ENCODE measurements at places on chromosomes 7 and 10. TPM values are rescaled to one million over a fixed set of nuclear protein-coding genes. Genes with fewer than 3 reads are reported as not detected.

DNA sequence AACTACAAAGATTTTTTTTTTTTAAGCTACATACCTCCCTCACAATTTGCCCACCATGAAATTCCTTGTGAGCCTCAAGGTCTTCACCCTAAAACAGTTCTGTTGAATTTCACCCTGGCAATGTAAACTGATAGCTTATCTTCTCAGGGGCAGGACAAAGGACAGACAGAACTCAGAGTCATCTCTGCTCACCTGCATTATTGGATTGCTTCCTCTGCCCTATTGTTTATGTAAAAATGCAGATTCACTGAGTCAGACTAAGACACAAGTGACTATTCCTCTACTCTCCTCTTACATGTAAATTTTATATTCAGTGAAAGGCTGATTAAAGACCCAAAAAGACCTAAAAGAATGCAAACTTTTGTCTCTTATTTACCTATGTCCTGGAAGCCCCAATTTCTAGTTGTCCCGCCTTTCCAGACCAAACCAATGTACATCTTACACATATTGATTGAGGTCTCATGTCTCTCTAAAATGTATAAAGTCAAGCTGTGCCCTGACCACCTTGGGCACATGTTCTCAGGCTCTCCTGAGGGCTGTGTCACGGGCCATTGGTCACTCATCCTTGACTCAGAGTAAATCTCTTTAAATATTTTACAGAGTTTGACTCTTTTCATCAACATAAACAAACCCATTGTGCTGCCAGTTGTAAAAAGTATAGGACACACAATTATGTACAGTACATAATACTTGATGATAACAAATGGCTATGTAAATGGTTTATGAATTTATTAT is 440.2 kb downstream of the HTR7 start:
- DNase-seq = no peak

Gene FZD1
- 10.7 TPM for polyA plus RNA-seq

Gene GPR146
- 2.4 TPM for polyA plus RNA-seq

Gene C10orf53
- not detected for polyA plus RNA-seq

DNA sequence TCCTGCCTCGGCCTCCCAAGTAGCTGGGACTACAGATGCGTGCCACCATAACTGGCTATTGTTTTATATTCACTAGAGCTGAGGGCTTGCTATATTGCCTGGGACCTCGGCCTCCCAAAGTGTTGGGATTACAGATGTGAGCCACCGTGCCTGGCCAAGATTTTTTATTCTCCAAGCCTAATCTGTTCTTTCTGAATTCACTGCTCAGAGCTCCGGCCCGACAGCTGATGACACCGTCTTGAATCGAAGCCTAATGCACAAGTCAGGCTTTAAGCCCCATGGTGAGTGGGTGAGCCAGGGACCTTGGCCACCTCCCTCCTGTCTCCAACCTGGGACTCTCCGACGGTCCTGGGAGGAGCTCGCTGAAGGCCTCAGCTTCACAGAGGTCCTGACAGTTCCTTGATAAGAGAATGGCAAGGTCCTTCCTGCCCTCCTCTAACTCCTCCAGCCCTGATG is 338.9 kb downstream of the WDR37 start:
- no peak for DNase-seq

Gene TAS2R41
- polyA plus RNA-seq = not detected

GRCh38 chr7:40009301-40009700 is 59.2 kb downstream of the CDK13 start:
- DNase-seq = no peak

DNA sequence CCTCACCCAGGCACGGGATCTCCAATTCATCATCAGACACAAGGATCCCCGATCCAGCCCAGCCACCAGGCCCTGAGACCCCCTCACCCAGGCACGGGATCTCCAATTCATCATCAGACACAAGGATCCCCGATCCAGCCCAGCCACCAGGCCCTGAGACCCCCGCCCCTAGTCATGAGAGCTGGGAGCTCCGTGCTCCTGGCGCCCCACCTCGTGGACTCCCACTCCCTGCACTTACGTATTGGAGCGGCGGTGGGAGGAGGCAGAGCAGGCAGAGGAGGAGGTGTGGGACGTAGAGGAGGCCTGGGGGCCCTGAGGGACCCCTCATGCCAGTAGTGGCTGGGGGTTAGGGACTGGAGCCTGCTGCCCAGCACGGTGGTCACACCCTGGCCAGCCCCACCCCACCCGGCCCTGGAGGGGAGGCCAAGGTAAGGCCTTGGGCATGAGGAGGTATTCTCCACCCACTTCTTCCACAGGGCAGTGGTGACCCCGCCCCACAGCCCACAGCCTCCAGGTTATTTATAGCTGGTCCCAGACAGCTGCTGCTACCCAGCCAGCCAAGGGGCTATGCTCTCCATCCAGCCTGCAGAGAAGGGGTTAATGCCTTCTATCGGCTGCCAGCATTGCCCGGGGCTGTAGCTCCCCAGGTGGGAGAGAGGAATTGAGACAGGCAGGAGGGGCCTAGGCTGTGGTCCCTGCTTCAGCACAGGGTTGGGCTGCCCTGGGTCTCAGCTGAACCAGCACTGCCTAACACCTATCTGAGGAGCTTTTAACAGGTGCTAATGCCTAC is 17.6 kb upstream of the CRHR2 start:
- no peak for DNase-seq

Gene PDGFA
- 36.7 TPM for polyA plus RNA-seq

- DNase-seq = peak; percentile 64
Observed at GRCh38 chr10:70558871-70559810, 43.4 kb downstream of the PRF1 start.

DNA sequence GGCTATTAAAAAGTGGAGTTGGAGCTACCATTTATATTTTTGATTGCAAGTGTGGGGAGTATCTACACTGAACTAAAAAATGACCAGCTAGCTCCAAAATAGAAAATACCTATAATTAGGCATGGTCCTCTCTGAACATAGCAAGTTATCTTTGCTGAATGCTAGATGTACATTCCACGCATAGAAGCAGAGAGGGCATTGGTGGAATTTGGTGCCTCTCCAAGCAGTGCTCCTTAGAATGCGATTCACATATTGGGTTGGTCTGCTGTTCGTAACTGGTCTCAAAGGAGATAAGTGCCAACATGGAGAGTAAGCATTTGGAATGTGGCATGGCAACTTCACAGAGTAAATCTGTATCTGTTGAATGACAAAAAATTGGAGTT is 196.2 kb downstream of the PTN start:
- no peak for DNase-seq

DNA sequence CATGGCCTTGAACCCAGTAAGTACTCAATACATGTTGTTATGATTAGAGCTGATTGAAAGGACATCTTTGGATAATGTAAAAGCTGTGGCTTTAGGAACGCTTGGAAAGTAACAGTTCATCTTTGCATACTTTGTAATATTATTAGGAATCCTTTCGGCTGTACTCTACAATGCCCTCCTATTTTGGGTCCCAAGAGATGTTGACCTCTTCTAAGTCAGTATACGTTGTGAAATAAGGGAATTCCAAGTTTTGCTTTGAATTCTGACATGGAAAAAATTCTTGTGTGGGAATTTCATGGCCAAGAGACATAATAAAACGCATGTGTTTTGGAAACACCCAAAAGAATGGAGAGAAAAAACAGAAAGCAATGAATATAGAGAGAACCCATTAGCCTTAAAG is 7.7 kb downstream of the AGR3 start:
- no peak for DNase-seq

DNA sequence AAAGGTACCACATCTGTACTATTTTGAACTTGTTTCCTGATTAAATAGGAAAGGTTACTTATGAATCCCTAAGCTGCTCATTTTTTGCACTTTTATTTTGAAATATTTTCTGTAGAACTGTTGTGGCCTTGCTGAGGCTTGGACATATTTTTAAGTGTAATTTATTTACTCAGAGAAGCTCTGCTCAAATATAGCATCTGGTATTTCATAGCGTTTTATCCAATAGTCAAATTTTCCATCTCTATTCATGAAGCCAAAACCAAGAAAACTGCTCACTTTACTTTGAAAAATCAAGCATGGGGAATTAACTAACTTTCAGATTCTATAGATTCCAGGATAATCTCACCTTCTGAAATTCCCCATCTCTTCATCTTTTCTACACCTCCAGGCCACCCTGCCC is 6.6 kb upstream of the FAM3C start:
- peak; percentile 42 for DNase-seq

Gene NAPEPLD
- 19.2 TPM for polyA plus RNA-seq

- DNase-seq = no peak
Observed at GRCh38 chr10:110323503-110323902, 18.8 kb upstream of the SMNDC1 start.

Gene MOSPD3
- 15.0 TPM for polyA plus RNA-seq

Gene CCL24
- 0.33 TPM for polyA plus RNA-seq

- DNase-seq = no peak
Observed at GRCh38 chr7:134034652-134035051, 92.5 kb upstream of the LRGUK start.

- DNase-seq = no peak
Observed at GRCh38 chr7:101985903-101986734, 168.7 kb downstream of the CUX1 start.

Gene AFAP1L2
- polyA plus RNA-seq = 40.5 TPM

GRCh38 chr10:71842422-71842821 is 8.6 kb downstream of the PSAP start:
- no peak for DNase-seq

DNA sequence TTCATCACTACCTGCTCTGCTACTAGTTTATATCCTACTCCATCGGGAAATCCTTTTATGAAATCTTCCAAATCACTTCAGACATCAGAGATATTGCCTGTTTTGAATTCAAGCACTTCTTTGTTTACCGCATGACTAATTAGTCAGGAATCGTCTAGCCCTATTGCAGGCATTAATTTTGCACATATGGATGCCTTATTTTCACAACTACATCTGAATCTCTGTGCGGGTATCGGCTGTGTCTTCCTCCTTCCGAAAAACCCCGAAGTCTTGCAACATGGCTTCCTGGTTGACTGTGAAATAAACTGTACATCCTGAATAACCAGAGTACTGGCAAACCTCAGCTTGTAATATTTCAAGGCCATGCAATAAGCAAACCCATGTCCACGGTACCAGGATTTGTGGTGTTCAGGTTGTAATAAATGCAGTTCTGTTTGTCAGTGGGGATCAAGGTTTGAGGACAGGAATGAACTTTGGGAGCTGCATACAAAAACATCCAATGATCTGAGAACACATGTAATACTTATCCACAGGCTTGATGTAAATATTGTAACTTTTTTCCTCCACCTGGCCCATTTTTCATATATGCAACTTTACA is 642.1 kb downstream of the PARD3 start:
- DNase-seq = no peak

GRCh38 chr7:24381894-24382505 is 98.0 kb downstream of the NPY start:
- no peak for DNase-seq

- DNase-seq = no peak
Observed at GRCh38 chr7:94174956-94175355, 170.8 kb upstream of the BET1 start.

GRCh38 chr7:65749518-65749917 is 123.4 kb upstream of the VKORC1L1 start:
- no peak for DNase-seq

Gene NPSR1
- 0.21 TPM for polyA plus RNA-seq

Gene LEP
- not detected for polyA plus RNA-seq

- DNase-seq = no peak
Observed at GRCh38 chr7:117807676-117808075, 65.6 kb downstream of the CTTNBP2 start.

- no peak for DNase-seq
Observed at GRCh38 chr10:82161264-82161663, 286.3 kb downstream of the NRG3 start.

DNA sequence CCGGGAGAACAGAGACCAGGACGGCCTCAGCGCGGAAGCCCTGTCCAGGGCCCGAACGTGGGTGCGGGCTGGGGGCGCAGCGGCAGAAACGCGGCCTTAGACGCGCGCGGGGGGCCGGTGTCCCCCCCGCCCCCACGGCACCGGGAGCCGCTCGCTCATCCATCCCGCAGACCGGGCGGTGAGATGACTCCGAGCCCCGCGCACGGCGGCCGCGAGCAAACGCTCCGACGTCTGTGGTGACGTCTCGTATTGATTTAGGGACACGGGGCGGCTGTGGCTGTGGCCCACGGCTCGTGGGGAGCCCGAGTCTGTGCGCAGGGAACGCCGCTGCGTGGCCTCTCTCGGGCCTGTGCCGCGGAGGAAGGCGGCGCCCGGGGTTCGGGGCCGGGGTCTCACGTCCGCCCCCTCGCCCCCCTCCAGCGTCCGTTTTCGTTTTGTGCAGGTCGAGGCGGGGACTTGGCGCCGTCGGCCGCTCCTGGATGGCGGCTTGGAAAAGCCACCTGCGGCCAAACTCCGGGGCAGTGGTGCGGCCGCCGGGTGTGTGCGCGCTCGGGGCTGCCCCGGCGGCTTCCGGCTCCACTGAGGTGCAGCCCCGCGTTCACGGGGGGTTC is 1.0 kb upstream of the NKX6-2 start:
- no peak for DNase-seq

GRCh38 chr10:19683960-19684359 is 132.3 kb upstream of the PLXDC2 start:
- DNase-seq = no peak

- DNase-seq = no peak
Observed at GRCh38 chr7:36430881-36431280, 41.2 kb downstream of the ANLN start.

GRCh38 chr10:50554995-50555568 is 68.7 kb downstream of the SGMS1 start:
- no peak for DNase-seq

DNA sequence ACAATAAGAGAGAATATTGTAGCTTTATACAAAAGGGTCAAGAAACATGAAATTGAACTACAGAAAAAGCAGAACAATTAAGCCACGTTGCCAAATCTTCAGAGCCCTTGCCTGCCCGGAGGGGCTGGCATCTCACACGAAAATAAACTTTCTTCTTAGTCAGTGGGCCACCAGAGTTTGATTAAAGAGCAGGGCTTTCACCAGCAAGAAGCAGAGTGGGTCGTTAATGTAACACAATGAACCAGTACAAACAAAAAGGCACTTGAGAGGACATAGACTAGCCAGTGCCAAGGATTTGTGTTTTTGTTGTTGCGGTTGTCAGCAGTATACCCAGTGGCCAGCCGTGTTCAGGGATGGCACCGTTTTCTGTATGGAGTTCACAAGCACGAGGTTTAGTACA is 155.4 kb downstream of the NRP1 start:
- no peak for DNase-seq

Gene HMX3
- polyA plus RNA-seq = not detected

- no peak for DNase-seq
Observed at GRCh38 chr10:88149906-88150305, 286.5 kb downstream of the PTEN start.

DNA sequence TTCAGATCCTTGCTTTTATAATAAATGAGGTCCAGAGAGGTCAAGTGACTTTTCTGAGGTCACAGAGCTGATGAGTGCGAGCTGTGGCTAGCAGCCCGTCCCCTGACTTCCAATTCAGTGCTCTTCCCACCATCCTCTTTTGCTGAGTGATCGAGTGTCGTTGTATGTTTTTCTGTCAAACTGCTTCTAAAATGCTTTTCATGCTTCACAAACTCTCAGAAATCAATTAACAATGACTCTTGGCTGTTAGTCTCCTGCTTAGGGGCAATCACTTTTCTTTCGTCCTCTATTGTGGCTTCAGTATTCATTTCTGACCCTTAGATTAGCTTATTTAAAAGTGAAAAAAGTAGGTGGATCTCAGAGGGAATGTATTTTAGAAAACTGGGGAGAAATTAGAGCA is 423.7 kb downstream of the DPP6 start:
- no peak for DNase-seq

Gene PDE1C
- polyA plus RNA-seq = 3.8 TPM

GRCh38 chr7:38977685-38978084 is at the start of gene POU6F2:
Gene POU6F2 (plus strand): TSS chr7:38977909. CDS start chr7:38977954, 45 bp downstream.
- no peak for DNase-seq

Gene SLC18A2
- polyA plus RNA-seq = not detected

All from muscle of arm (tissue), 14 donors.